ENCODE measurements at places on chromosomes 5 and 9.

DNA sequence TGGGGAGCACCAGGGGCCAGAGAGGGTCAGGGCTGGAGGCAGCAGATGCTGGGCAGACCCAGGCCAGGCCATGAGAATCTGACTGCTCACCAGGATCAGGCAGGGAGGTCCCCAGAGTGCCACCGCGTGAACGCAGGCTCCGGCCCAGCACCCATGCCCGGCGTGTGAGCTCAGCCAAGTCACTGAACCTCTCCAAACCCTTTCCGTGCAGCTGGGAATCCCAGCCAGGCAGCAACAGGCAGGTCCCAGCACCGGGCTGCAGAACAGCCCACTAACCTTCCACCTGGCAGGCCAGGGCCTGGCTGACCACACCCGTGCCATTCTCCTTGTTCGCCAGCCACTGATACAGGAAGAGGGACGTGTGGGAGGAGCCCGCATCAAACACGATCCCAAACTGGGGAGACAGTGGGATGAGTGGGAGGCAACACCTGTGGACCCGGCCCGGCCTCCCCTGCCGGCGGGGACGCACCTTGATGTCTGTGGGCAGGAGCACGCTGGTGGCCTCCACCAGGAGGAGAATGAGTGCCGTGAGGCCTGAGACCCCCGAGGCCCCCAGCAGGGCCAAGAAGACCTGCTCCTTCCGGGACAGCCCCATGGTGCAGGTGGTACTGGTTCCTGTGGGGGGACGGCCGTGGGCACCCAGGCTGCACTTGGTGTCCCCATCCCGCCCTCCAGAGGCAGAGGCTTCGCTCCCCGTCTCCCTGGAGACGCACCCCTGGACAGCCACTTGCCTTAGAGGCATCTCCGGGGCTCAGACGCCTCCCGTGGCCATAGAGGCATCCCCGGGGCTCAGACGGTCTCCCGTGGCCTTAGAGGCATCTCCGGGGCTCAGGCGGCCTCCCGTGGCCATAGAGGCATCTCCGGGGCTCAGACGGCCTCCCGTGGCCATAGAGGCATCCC lies 3.2 kb downstream of the ENTPD8 start:
- DNase-seq: no peak

- no peak for DNase-seq
Measured at GRCh38 chr5:110638970-110639902, 87.2 kb downstream of the TMEM232 start.

- no peak for DNase-seq
Measured at GRCh38 chr5:161530700-161531099, 15.8 kb downstream of the GABRB2 start.

DNA sequence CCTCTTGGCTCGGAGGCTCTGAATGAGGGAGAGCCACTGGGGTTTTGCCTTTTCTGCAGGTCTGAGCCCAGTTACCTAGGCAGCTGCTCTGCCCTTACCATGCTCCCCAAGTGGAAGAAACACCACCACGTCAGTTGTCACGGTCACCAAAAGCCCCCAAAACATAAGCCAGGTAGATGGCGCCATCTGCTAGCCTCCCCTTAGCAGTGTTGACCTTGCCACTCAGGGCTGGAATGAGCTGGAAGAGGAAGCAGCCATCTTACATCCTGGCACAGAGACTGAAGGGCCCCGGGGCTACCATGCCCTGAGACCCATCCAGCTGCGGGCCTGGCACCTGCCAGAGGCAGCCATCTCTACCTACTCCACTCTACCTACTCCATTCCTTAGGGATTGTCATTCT lies 7.4 kb downstream of the ZER1 start:
- DNase-seq: no peak

GRCh38 chr9:111963995-111964394 lies 67.4 kb downstream of the UGCG start:
- DNase-seq: no peak

DNA sequence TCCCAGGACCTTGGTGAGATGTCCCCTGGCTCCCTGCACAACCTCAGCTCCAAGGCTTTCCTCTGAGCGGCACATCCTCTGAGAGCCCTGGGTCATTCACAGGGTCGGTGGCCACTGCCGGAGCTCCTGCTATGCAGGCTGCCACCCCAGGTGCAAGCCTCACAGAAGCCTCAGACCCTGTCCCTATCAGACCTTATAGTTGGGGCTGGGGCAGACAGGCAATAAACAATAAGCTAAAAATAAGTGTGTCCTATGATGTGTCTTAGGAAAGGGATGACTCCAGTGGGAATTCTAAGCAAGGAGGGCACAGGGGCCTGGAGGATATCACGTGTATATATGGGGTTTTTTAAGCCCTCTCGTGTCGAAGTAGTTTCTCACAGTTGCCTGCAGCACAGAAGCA lies 91.3 kb downstream of the SYK start:
- no peak for DNase-seq

- no peak for DNase-seq
Measured at GRCh38 chr5:21820527-21820926, 1032.6 kb downstream of the CDH12 start.

GRCh38 chr5:174328631-174329299 lies 283.3 kb downstream of the NSG2 start:
- peak; percentile 38 for DNase-seq

DNA sequence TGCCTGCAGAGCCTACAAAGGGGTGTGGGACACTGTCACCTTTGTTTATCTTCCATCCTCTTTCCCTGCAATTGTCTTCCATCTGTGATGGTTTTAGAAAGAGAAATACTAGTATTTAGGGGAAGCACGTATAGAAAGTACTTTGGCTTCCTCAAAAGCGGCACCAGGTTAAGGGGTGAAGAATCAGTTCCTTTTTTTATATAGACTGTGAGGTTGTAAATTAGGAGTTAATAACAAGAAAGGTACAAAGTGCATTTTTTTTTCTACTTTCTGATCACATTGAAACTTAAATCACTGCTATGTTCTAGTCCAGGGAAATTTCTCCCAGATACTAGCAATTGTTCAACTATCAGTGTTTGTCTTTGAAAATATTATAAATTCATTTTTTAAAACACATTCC lies 219.3 kb downstream of the CEMIP2 start:
- no peak for DNase-seq

- DNase-seq: no peak
Measured at GRCh38 chr9:33718987-33719386, 76.4 kb upstream of the PRSS3 start.

DNA sequence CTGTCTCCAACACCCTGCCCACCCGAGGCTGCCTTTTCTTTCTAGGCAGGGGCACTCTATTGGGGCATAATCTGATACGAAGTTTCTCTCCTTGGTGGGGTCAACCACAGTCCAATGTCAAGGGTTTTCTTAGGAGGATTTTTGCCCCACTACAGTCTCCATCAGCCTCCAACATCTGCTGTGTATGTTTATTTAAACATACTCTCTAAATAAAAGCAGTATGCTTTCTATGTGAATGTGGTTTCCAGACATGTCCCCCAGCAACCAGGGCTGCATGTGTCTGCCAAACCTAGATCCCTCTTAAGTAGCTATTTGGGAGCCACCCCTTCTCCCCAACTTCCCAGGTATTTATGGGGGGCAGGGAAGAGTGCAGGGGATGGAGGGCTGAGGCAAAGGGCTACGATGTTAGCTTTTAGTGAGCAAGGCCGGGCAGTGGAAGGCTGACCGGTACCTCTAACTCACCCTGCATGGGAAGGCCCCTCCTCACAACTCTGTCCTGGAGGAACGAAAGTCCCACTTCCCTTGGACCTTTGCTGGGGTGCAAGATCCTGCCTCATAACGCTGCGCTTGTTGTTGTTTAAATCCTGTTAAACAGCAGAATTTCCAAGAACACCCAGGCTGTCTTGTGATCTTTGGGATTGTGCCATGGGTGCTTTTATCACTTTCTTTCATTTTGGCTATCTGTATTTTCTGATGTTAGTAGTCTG lies 75.4 kb downstream of the NREP start:
- DNase-seq: no peak

DNA sequence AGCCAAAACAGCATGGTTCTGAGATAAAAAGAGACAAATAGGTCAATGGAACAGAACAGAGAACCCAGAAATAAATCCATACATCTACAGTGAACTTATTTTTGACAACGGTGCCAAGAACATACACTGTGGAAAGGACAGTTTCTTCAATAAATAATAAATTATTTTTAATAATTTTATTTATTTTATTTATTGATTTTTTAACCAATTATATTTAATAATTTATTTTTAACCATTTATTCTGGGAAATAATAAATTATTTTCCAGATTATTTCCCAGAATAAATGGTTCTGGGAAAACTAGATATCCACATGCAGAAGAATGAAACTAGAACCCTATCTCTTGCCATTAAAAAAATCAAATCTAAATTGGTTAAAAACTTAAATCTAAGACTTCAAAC lies 1143.8 kb upstream of the DMAC1 start:
- DNase-seq: no peak

DNA sequence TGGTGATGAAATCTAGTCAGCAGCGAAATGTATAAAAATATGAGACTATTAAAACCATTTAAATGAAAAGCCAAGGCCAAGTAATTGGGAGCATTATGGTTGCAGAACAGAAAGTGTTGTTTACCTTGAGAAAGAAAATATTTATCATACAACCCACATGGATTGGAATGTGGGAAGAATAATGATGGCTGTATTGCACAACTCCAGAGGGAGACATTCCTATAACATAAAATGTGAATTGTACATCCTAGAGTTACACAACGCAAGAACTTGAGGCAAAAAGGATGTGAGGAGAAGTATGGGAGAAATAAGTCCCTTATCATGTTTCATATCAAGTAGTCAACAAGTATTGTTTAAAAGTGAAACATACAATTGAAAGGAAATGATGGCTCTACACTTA lies 1014.0 kb upstream of the SEMA6A start:
- no peak for DNase-seq

GRCh38 chr5:150376799-150377771 lies 19.6 kb downstream of the TCOF1 start:
- no peak for DNase-seq

DNA sequence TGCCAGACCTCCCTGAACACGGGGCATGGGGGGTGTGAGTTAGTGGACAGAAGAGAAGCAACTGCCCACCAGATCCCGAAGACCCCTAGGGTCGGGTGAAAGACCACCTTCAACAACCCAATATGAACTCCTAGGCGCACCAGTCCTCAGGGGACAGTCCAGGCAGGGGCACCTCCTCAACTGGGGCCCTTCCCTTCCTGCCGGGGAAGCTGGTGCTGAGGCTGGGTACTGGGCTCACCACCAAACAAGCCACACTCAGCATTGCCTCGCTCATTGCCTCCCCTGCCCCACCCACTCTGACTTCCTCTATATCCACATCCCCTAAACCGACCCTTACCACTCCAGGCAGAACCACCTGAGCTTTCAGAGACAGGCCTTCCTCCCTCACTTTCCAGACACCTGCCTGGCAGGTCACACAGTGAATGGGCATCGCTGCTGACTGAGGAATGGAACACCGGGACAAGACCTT lies 42.5 kb downstream of the SEMA4D start:
- DNase-seq: no peak

- DNase-seq: no peak
Measured at GRCh38 chr5:172943283-172943841, 15.9 kb upstream of the RPL26L1 start.

GRCh38 chr5:112480501-112480900 lies 61.4 kb upstream of the EPB41L4A start:
- no peak for DNase-seq

DNA sequence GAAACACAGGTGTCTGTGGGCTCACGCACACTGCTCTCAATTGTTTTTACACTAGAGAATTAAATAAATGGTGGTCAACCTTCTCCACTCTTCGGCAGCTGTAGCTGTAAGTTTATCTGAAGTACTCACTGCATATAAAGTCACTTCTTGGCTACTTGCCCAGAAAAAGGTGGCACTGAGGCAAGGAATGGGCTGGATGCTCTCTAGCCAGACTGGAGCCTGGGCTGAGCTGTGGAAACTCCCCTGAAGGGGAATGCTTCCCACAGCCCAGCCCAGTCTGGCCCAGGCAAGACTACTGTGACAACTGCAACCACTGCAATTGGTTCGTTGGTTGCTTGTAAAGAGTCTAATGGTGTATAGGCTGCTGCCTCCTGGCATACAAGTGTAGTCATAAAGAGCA lies 4.5 kb downstream of the LEAP2 start:
- no peak for DNase-seq

DNA sequence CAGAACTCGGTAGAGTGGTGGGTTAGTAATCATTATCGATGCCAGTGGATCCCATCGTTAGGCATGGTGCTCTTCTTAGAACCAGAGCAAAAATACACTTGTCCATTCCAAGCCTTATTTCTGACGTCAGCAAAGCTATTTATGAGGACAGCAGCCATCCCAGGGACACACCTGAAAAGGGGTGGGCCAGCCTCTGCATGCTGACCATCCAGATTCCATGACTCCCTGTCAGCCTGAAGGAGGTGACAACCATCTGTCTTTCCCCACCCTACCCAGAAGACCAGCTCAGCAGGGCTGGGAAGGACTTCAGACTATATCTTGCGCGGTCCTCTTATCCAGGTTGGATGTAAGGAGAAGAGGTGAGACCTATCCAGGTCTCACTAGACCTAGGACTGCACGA lies 5.7 kb upstream of the NIPAL4 start:
- no peak for DNase-seq

- DNase-seq: no peak
Measured at GRCh38 chr9:71975833-71976232, 64.4 kb downstream of the C9orf85 start.

DNA sequence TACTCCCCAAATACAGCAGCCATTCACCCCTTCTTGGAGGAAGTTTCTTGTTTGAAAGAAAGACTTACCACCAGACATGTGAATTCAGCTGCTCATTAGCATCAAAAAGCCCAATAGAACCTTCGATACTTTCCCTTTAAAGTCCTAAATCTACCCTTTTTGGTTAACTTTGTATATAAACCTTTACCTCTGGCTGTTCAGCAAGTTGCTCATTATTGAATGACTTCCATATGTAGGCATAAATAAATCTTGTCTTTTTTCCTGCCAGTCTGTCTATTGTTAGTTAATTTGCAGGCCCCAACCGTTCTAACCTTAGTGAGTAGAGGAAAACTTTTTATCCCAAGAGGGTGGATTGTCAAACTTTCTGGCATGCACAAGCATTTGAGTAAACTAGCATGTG lies 27.9 kb upstream of the FBXL17 start:
- no peak for DNase-seq

GRCh38 chr5:150068961-150069645 lies 17.3 kb downstream of the CSF1R start:
- no peak for DNase-seq

GRCh38 chr5:180523629-180524466 lies 29.7 kb downstream of the CNOT6 start:
- DNase-seq: no peak

GRCh38 chr5:83718195-83718825 lies 2.3 kb downstream of the HAPLN1 start:
- peak; percentile 57 for DNase-seq

DNA sequence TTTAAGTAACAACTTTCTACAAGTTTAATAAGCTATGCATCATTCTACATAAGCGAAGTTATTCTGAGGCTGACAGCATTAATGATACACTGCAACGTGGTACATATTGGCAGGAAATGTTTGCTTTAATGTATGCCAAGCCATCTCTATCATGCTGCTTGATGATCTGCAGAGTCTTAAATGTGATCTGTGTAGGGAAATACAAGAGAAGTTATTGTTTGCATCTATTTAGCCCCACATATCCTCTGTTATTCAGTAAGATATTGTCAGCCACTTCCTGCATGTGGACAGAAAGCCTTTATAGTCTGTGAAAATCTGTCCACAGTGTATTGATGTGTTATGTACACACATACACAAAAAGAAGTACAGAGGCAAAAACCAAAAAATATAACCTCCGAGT lies 193.1 kb upstream of the FREM1 start:
- no peak for DNase-seq

GRCh38 chr5:92653730-92654461 lies 927.1 kb downstream of the NR2F1-AS1 start:
- no peak for DNase-seq
